HepG2 (cell line): ENCODE measurements at places on chromosomes 4 and X. TPM values are rescaled to one million over a fixed set of nuclear protein-coding genes. Genes with fewer than 3 reads are reported as not detected.

DNA sequence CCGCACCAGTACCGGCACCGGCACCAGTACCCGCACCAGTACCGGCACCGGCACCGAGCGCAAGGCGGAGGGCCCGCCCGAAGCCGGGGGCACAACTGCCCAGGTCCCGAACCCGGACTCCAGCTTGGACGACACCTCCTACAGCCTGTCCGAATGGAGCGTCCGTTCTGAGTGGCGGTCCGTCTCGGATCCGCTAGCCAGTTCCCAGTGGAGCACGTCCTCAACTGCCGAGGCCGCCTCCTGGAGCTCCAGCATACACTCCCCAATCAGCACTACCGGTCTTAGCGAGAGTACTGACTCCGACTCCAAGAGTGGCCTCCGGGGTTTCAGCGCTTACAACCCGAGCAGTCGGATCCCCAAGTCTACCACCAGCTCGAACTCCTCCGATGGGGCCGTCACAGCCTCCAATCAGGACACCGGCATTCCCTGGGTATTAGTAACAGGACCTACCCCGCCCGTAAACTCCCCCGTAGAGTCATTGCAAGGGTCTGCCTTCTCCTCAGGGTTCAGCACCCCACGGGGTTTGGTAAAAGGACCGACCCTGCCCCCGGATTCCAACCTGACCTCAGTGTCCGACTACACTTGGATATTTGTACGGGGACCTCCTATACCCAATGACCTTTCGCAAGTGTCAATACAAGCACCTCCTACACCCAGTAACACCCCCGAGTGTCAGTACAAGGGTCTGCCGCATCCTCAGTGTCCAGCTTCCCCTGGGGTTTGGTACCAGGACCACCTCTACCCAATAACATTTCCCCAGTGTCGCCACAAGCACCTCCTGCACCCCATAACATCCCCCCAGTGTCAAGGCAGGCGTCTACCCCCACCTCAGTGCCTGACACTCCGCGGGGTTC, 721 bp upstream of the MAOA start:
- H3K36me3 ChIP-seq: no peaks in the 10 kb centered on the region
- no peaks in the 10 kb centered on the region for H3K27me3 ChIP-seq
- DNase-seq: no peak
- H3K4me3 ChIP-seq: peak overlapping the region; percentile 79

- no peaks in the 10 kb centered on the region for H3K36me3 ChIP-seq
- no peak overlapping the region for H3K27ac ChIP-seq
- H3K4me3 ChIP-seq: no peak overlapping the region
- DNase-seq: no peak
Measured at GRCh38 chr4:167906851-167907250, 185.5 kb upstream of the ANXA10 start.

The CD38 gene
- total RNA-seq: not detected in 2 replicates

DNA sequence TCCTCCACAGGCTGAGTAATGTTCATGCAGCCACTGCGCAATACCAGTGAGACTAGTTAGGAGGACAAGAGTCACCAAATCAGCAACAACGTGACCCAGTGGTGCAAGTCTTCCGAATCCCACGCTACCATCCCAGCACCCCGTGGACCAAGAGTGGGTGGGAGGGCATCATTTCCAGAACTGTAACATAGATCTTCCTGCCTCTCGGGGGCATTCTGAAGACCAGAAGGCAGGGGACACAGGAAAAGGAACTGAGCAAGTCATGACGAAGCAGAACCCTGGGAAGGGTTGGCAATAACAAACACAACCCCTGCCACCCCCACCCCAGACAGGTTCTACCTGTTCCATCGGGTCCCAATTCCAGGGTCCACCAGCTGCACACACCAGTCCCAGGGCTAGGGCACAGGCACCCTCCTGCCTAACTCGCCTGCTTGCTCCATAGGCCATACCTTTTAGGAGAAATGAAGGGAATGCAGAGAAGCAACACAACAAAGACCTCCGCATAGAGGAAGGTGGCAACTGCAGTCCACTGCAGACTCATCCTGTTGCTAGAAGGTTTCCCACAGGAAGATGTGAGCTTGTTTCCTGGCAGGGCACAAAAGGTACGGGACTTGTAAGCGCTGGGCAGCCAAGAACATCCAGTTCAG, 1.4 kb downstream of the BCAP31 start:
- H3K27ac ChIP-seq: peak overlapping the region; percentile 92
- peaks cover 42% of the 10 kb centered on the region for H3K4me1 ChIP-seq
- no peak for DNase-seq

- no peak overlapping the region for H3K4me3 ChIP-seq
- no peaks in the 10 kb centered on the region for H3K36me3 ChIP-seq
- DNase-seq: no peak
- H3K4me1 ChIP-seq: no peaks in the 10 kb centered on the region
Measured at GRCh38 chr4:112910109-112910736, 139.2 kb upstream of the ANK2 start.

GRCh38 chr4:86521373-86521969, 72.6 kb upstream of the PTPN13 start:
- no peaks in the 10 kb centered on the region; the same call in 1 of the 2 replicates for H3K27me3 ChIP-seq
- no peaks in the 10 kb centered on the region for H3K4me1 ChIP-seq
- H3K36me3 ChIP-seq: no peaks in the 10 kb centered on the region
- no peak overlapping the region for H3K27ac ChIP-seq
- H3K4me3 ChIP-seq: no peak overlapping the region

- no peak overlapping the region for H3K4me3 ChIP-seq
- H3K27ac ChIP-seq: no peak overlapping the region
- H3K36me3 ChIP-seq: no peaks in the 10 kb centered on the region
- DNase-seq: no peak
- no peaks in the 10 kb centered on the region for H3K27me3 ChIP-seq
- no peaks in the 10 kb centered on the region for H3K4me1 ChIP-seq
Measured at GRCh38 chr4:54837576-54838140, 179.9 kb downstream of the KIT start.

DNA sequence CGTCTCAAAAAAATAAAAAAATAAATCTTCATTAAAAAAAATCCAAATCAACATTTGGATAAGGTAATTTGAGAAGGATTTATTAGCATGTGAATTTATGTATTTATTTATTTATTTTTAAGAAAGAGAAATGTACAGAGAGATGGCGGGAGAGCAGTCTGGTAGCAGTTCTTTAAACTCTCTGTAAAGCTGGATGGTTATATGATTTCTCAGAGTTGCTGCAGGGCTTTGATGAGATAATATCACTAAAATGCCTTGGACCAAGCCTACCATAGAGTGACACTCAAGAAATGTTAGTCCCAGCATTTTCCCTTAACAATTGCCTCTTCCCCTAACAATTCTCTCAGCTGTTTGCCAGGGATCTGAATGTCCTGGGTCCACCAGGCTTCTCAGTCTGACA, 103.4 kb upstream of the LNX1 start:
- no peak overlapping the region for H3K27ac ChIP-seq
- peaks cover 2% of the 10 kb centered on the region; the same call in 1 of the 2 replicates for H3K27me3 ChIP-seq
- peaks cover 3% of the 10 kb centered on the region; the same call in 1 of the 2 replicates for H3K4me1 ChIP-seq
- DNase-seq: no peak
- H3K4me3 ChIP-seq: no peak overlapping the region

The PGRMC1 gene
- 75.8 and 124 TPM in 2 replicates for total RNA-seq

DNA sequence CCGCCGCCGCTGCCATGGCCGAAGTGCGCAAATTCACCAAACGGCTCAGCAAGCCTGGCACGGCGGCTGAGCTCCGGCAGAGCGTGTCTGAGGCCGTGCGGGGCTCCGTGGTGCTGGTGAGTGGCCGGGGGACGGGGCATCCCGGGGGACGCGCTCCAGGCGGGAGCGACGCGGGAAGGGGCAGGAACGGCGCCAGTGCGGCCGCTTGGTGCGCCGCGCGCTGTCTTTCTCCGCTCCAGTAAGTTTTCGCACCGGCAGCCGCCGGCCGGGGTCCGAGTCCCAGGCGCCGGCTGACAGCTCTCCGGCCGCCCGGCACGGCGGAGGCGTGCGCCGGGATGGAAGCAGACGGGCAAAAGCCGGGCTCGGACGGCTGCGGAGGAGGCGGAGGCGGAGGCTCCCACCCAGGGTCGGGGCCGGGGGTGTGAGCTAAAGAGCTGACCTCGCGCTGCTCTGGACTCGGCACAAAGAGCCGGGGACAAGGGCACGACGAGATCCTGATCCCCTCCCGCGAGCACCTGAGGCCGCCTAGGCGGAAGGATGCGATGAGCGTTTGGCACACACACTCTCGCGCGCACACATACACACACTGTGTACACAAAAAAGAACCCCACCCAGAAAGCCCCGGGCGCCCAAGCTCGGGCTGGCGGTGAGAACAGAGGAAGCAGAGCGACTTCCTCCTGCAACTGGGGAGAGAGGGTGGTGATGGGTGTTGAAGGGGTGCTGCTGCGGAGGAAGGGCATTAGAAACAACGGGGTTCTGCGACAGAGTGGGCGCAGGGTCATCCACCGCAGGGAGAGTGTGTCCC, 545 bp downstream of the DOCK11 start:
- peaks cover 18% of the 10 kb centered on the region; the same call in 2 of the 3 replicates for H3K27me3 ChIP-seq
- no peak for DNase-seq
- H3K4me1 ChIP-seq: peaks cover 14% of the 10 kb centered on the region
- H3K36me3 ChIP-seq: no peaks in the 10 kb centered on the region
- peak overlapping the region; percentile 7; the same call in 1 of the 2 replicates for H3K4me3 ChIP-seq

GRCh38 chrX:150051096-150051495, 112.8 kb upstream of the EOLA2 start:
- no peak for DNase-seq
- no peak overlapping the region for H3K27ac ChIP-seq
- H3K27me3 ChIP-seq: no peaks in the 10 kb centered on the region
- H3K36me3 ChIP-seq: no peaks in the 10 kb centered on the region
- no peak overlapping the region for H3K4me3 ChIP-seq

DNA sequence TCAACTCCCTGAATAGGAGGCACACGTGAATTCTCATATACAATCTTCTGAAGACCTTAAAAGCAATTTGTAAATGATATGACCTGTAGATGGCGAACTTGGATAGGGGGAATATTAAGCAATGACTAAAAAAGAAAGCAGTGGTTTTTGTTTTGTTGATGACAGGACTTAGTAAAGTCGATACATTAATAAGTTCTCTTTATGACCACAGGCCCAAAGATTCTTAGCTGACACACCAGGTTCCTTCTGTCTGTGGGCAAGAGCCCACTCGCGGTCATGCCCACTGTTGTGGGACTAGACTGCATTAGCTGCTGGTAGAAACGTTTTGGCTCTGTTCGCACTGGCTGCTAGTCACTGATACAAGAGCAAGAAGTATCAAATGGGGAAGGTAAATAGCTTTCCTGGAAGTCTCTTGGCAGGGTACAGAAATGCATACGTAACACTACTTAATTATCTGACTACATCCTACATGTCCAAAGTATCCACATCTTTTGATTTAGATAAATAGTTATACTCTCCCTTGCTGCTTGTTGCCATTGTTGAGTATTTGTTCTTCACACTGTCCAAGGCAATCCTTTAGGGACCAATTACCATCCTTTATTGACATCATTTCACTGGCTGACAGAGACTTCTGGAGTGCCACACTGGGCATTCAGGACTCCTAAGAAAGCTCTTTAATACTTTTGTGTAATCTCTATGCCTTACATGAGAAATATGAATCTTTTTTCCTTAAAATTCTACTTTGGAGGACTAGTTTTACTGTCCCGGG, 31.0 kb downstream of the ALPK1 start:
- H3K4me3 ChIP-seq: no peak overlapping the region
- H3K27ac ChIP-seq: no peak overlapping the region
- H3K4me1 ChIP-seq: no peaks in the 10 kb centered on the region

DNA sequence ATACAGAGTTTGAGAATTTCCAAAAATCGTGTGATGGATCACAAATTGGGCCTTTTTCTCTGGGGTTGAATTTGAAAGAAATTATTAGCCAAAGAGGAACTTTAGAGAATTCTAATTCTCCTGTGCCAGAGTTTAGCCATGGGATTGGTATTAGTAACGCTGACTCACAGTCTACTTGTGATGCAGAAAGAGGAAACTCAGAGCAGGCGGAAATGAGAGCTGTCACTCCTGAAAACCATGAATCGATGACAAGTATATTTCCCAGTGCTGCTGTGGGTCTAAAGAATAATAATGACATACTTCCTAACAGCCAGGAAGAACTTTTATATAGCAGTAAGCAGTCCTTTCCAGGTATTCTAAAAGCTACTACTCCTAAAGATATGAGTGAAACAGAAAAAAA, 64.9 kb downstream of the N4BP2 start:
- DNase-seq: no peak
- no peaks in the 10 kb centered on the region for H3K27me3 ChIP-seq
- peaks cover 3% of the 10 kb centered on the region for H3K36me3 ChIP-seq
- no peak overlapping the region for H3K4me3 ChIP-seq
- H3K4me1 ChIP-seq: no peaks in the 10 kb centered on the region

- no peak overlapping the region for H3K27ac ChIP-seq
- H3K27me3 ChIP-seq: no peaks in the 10 kb centered on the region
- no peaks in the 10 kb centered on the region for H3K36me3 ChIP-seq
Measured at GRCh38 chrX:18360867-18361266, 6.4 kb upstream of the SCML2 start.

- H3K4me3 ChIP-seq: no peak overlapping the region
- no peaks in the 10 kb centered on the region for H3K4me1 ChIP-seq
- no peaks in the 10 kb centered on the region for H3K36me3 ChIP-seq
- H3K27me3 ChIP-seq: no peaks in the 10 kb centered on the region
Measured at GRCh38 chrX:151505796-151506195, 57.7 kb upstream of the PASD1 start.

- H3K36me3 ChIP-seq: no peaks in the 10 kb centered on the region
- no peak for DNase-seq
- H3K4me3 ChIP-seq: peak overlapping the region; percentile 16; the same call in 1 of the 2 replicates
- no peaks in the 10 kb centered on the region for H3K27me3 ChIP-seq
- peaks cover 11% of the 10 kb centered on the region for H3K4me1 ChIP-seq
Measured at GRCh38 chrX:22110729-22111494, 78.8 kb downstream of the PHEX start.

- no peaks in the 10 kb centered on the region for H3K4me1 ChIP-seq
- H3K36me3 ChIP-seq: no peaks in the 10 kb centered on the region
- no peaks in the 10 kb centered on the region for H3K27me3 ChIP-seq
- no peak overlapping the region for H3K27ac ChIP-seq
- no peak for DNase-seq
- no peak overlapping the region for H3K4me3 ChIP-seq
Measured at GRCh38 chr4:76974150-76974549, 24.6 kb downstream of the SEPTIN11 start.

The NKRF gene
- total RNA-seq: 6.0 and 12.2 TPM in 2 replicates

The FGG gene
- total RNA-seq: 1,495 and 2,423 TPM in 2 replicates
